ENCODE measurements at places on chromosomes 7 and 10.

DNA sequence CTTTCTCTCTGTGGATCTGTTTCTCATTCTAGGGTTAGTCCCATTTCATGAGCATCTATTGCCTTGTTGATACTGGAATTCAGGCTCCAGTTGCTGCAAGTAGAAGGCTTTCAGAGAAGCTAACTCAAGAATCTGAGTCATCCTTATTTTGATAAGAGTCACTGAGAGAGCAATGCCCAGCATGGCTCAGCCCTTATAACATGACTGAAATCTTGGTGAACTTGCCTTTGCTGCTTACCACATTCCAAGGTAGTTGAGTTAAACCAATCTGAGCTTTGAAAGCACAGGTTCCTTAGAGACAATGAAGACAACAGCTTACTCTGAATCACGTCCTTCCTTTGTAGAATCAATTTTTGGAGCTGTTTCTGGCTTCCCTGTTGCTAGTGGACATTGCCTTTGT is 53.6 kb upstream of the CHCHD3 start:
- ATAC-seq = no peak

DNA sequence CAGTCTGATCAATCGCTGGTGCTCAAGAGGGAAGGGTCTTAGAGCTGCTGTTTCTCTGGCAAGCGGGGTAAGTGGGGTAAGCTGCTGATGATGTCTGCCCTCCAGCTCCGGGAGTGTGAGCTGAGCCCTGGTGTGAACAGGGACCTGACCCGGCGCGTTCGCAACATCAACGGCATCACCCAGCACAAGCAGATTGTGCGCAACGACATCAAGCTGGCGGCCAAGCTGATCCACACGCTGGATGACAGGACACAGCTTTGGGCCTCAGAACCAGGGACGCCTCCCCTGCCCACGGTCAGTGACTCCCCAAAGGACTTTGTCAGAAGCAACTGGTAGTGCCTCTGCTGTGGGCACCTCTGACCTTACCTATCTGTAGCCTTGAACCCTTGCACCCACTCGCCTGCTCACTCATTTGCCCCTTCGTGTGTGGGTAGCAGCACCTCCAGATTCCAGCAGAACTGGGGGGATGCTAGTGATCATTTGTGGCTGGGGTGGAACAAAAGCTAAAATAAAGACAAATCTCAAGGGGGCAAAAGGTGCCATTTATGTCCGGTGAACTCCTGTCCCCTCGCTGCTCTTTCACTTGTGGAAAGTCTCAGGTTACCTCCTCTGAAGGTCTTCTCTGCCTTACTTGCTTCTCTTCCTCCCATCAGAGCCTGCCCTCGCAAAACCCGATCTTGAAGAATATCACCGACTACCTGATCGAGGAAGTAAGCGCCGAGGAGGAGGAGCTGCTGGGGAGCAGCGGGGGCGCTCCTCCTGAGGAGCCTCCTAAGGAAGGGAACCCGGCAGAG is 3.2 kb downstream of the UFSP1 start:
- no peak for ATAC-seq

- no peak for ATAC-seq
Observed at GRCh38 chr10:110335314-110336064, 30.8 kb upstream of the SMNDC1 start.

GRCh38 chr7:104550362-104550761 is 222.0 kb downstream of the LHFPL3 start:
- ATAC-seq = no peak

DNA sequence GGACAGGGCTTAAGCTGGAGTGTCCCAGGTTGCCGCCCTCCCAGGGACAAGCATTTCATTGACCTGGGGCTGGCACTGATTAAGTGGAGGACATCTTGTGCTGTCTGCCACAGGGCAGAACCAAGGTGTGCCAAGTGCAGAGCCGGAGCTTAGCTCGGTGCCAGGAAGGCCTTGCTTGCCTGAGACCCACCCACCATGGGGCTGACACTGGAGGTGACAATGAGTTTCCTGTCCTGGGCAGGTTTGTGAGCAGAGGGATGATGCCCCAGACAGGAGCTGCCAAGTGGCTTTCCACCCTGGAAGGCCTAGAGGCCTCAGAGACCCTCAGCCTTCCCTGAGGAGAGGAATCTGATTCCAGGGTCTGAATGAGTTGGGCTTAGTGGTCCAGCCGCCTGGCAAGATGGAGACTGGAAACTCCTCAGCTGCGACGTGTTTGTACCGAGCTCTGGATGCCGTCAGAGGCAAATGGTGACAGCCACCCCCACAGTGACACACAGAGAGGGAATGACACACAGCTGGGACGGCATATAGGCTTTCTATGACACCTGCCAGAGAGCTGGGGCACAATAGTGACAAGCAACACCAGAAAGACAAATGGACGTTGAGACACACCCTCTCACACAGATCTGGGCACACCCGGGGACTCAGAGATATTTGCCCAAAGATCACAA is 2.6 kb downstream of the ADCYAP1R1 start:
- no peak for ATAC-seq

Measured in SK-N-SH treated with all-trans-retinoic acid at 6 μM for 48 hours (cell line).